Lower lobe of right lung (tissue), 2 donors: ENCODE measurements at places on chromosomes 1 and 21. TPM values are rescaled to one million over a fixed set of nuclear protein-coding genes. Genes with fewer than 3 reads are reported as not detected.

DNA sequence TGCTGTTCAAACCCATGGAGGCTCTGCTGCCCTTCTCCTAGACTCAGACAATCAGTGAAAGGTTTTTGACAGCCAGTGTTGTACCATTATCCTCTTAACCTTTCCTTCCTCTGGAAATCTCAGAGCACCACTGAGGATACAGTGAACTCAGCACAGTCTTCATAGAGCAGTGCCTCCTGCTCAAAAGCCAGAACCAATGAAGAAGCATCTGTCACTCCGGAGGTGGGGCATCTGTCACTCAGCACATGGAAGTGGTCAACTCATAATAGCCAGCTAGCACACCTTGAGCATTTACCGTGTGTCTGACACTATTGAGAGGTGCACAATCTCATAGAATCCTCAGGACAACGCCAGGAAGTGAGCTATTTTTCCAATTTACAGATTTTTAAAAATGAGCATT lies 62.4 kb downstream of the NMNAT2 start:
- DNase-seq = no peak
- no peak overlapping the region for H3K4me3 ChIP-seq
- no peaks in the 10 kb centered on the region for H3K27me3 ChIP-seq

GRCh38 chr1:79105500-79105899 lies 99.0 kb upstream of the ADGRL4 start:
- no peaks in the 10 kb centered on the region for H3K27me3 ChIP-seq
- no peaks in the 10 kb centered on the region for H3K4me1 ChIP-seq
- no peaks in the 10 kb centered on the region for H3K36me3 ChIP-seq
- H3K27ac ChIP-seq = no peak overlapping the region
- no peak for DNase-seq

GRCh38 chr1:150053926-150054325 lies 13.7 kb upstream of the VPS45 start:
- H3K27me3 ChIP-seq = no peaks in the 10 kb centered on the region
- H3K4me3 ChIP-seq = no peak overlapping the region
- no peak overlapping the region for H3K27ac ChIP-seq

GRCh38 chr1:67685558-67686266 lies 711 bp downstream of the GADD45A start:
- peaks cover 26% of the 10 kb centered on the region for H3K36me3 ChIP-seq
- peaks cover 16% of the 10 kb centered on the region for H3K4me1 ChIP-seq
- H3K27ac ChIP-seq = peak overlapping the region; percentile 94
- DNase-seq = peak; percentile 75

- no peak overlapping the region for H3K27ac ChIP-seq
- no peak for DNase-seq
- no peaks in the 10 kb centered on the region for H3K36me3 ChIP-seq
- H3K27me3 ChIP-seq = no peaks in the 10 kb centered on the region
- H3K4me3 ChIP-seq = no peak overlapping the region
These were observed 24.6 kb downstream of the KCNK1 start for GRCh38 chr1:233638513-233638912.

DNA sequence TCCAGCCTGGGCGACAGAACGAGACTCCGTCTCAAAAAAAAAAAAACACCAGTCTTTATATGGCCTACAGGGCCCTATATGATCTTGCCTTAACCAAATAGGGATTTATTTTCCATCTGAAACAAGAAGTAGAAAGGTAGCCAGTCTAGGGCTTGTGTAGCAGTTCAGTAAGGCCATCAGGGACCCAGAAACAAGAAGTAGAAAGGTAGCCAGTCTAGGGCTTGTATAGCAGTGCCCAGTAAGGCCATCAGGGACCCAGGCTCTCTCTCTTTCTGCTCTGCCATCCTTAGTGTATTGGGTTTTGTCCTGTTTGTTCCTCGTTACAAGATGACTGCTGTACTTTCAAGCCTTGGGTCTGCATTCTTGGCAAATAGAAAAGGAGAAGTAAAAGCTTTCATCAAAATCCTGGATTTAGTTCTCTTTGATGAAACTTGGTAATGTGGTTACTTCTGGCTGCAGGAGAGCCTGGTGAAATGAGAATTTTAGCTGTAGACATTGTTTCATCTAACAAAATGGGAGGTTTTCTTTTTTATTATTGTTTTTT lies 46.1 kb downstream of the PKN2 start:
- H3K4me1 ChIP-seq = peaks cover 36% of the 10 kb centered on the region
- H3K36me3 ChIP-seq = no peaks in the 10 kb centered on the region
- no peak overlapping the region for H3K4me3 ChIP-seq
- H3K27ac ChIP-seq = no peak overlapping the region
- no peak for DNase-seq

DNA sequence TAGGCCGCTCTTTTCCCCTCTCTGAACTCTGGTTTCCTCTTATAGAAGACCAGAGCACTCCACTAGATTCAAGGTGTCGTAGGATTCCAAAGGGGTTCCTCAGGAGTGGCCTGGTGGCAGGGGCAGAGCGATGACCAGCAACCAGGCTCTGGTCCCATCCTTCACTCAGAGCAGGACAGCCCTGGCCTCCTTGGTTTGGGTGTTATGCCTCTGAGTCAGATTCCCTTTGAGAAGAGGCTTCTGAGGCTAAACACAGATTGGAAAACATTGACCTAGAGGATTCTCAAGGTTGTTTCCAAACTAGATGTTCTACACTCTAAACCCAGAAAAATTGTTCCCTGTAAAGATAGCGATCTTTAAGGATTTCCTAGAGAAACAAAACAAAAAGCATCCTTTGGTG lies 49.8 kb upstream of the IKBKE start:
- peaks cover 6% of the 10 kb centered on the region for H3K4me1 ChIP-seq
- H3K4me3 ChIP-seq = no peak overlapping the region
- no peak overlapping the region for H3K27ac ChIP-seq

- no peak overlapping the region for H3K4me3 ChIP-seq
- no peak for DNase-seq
- H3K27me3 ChIP-seq = no peaks in the 10 kb centered on the region
- H3K4me1 ChIP-seq = no peaks in the 10 kb centered on the region
- no peaks in the 10 kb centered on the region for H3K36me3 ChIP-seq
- H3K27ac ChIP-seq = no peak overlapping the region
These were observed 425.3 kb downstream of the GPATCH2 start for GRCh38 chr1:217205578-217205977.

- H3K4me1 ChIP-seq = peaks cover 9% of the 10 kb centered on the region
- no peak overlapping the region for H3K27ac ChIP-seq
- DNase-seq = no peak
- no peak overlapping the region for H3K4me3 ChIP-seq
- H3K27me3 ChIP-seq = no peaks in the 10 kb centered on the region
These were observed 129.7 kb downstream of the VPS13D start for GRCh38 chr1:12359359-12360133.

DNA sequence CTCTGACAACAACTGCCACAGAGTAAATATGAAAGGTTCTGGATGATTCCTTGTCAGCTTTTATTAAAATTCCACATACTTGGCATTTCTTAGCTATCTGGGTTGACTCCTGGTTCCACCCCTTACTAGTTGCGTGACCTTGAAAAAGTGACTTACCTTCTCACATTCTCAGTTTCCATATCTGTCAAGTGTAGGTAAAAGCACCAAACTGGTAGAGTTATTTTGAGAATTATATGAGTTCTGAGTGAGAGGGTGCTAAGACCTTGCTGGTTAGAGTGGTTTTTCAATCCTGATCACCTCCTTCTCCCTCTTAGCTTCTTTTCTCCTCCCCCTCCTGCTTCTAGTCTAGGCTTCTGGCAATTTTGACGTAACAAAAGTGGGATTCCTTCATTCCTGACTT lies 83.4 kb upstream of the ABCD3 start:
- no peak for DNase-seq
- peaks cover 17% of the 10 kb centered on the region for H3K4me1 ChIP-seq
- H3K36me3 ChIP-seq = no peaks in the 10 kb centered on the region
- H3K27me3 ChIP-seq = no peaks in the 10 kb centered on the region
- no peak overlapping the region for H3K4me3 ChIP-seq
- peak overlapping the region; percentile 66 for H3K27ac ChIP-seq

Gene WNT2B
- total RNA-seq = 11.8 TPM

Gene DPT
- total RNA-seq = 18.6 TPM

Gene MFAP2
- total RNA-seq = 11.9 TPM

Gene LCE2B
- not detected for total RNA-seq
